ENCODE measurements at places on chromosomes 13 and 19. TPM values are rescaled to one million over a fixed set of nuclear protein-coding genes. Genes with fewer than 3 reads are reported as not detected.

DNA sequence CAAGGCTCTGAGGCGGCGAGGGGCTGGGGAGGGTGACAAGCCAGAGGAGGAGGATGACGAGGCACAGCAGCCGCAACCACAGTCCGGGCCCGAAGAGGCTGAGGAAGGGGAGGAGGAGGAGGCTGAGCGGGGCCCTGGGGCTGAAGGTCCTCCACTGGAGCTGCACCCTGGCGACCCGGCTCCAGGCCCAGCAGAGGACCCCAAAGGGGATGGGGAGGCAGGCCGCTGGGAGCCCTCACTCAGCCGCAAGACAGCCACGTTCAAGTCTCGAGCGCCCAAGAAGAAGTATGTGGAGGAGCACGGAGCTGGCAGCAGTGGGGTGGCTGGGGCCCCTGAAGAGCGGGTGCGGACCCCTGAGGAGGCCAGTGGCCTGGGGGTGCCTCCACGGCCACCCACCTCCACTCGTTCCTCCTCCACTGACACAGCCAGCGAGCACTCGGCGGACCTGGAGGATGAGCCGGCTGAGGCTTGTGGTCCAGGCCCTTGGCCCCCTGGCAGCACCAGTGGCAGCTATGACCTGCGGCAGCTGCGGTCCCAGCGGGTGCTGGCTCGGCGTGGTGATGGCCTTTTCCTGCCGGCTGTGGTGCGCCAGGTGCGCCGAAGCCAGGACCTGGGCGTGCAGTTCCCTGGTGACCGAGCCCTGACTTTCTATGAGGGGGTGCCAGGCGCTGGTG, 2.9 kb downstream of the CIC start:
- no peak for DNase-seq

DNA sequence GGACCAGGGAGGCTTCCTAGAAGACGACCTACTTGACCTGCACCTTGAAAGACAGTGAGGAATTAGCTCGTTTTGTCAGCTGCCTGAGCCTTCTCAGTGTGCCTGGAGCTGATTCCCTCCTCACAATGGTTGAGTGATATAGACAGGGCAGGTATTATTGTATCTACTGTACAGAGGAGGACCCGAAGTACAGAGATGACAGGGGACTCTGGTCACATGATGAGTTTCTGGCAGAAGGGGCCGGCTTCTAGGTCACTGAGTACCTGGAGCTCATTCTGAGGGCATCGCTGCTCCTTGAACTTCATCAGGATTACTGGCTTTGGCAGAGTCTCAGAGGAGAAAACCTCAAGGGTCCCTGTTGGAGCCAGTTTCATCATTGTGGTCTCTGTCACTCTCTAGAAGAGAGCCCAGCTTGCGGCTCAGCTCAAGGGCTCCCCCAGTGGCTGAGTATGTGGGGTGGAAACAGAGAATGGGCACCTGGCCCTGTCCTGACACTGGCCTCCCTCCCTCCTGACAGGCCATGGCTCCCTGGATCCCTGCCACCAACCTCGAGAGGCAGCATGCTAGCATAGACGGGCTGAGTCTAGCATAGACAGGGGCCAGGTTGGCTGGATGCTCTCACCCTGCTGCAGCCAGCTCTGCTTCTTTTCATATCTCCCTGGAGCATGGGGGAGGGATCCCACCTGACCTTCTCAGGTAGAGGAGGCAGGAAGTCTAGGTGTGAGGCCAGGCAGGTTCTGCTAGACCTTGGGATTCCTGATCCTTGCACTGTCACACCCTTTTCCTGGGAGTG, 38.7 kb downstream of the NFIX start:
- peak; percentile 86 for DNase-seq

DNA sequence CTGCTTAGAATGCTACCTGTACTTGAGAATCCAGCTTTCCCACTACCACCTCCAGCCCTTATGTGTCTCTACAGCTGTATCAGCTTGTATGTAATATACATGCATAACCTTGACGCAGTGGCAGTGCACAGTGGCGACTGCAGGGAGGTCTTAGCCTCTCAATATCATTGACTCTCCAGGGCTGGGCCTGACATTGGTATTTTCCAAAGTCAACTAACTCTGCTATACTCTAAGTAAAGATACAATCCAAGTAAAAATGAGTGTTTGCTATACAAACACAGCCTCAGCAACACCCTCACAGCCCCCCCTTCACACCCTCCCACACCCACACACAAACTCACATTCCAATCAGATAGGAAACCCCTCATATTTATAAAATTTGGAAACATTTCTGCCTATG, 6.7 kb upstream of the UBL3 start:
- DNase-seq: no peak

- no peak for DNase-seq
Measured at GRCh38 chr13:98549006-98549727, 27.7 kb downstream of the STK24 start.

DNA sequence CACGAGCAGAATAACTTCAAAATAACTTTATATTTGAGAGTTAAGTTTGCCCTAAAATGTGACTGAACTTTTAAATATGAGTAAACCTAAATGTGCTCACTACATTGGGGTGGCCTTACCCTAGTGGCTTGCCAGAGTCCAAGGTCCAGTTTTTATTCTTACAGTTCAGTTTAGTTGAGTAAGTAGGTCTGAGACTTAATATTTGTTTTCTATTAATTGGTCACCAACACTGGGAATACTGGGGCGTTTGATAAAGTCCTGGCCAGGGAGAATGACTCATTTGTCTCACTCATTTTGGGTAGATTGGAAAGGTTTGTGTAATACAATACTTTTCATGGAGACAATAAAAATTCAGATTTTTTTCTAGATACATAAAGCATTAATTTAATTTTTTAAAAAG, 127.8 kb upstream of the SPATA13 start:
- DNase-seq: no peak

GRCh38 chr13:38970380-38971051, 20.1 kb downstream of the STOML3 start:
- no peak for DNase-seq

DNA sequence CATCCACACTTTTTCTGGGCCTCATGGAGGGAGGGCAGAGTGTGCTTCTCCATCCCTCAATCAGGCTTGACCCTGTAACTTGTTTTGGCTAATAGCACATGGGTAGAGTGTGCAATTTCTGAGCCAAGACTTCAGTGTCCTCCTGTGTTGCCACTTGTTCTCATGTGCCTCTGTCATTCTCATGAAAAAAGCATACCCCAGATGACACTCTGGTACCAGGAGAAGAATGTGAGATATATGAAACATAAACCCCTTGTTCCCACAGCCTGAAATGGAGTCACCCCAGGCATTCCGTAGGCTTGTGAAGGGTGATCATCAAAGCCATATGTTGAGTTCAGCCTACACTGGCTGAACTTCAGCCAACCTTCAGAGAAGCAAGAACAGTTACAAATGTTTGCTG, 239.2 kb upstream of the MIR17HG start:
- no peak for DNase-seq

GRCh38 chr19:28363254-28363653, 849.7 kb downstream of the UQCRFS1 start:
- DNase-seq: no peak

GRCh38 chr13:76481738-76482137, 404.5 kb downstream of the KCTD12 start:
- no peak for DNase-seq

GRCh38 chr19:2888731-2889224, 11.9 kb upstream of the ZNF57 start:
- DNase-seq: no peak

- DNase-seq: no peak
Measured at GRCh38 chr13:112679932-112680677, 9.7 kb upstream of the ATP11A start.

DNA sequence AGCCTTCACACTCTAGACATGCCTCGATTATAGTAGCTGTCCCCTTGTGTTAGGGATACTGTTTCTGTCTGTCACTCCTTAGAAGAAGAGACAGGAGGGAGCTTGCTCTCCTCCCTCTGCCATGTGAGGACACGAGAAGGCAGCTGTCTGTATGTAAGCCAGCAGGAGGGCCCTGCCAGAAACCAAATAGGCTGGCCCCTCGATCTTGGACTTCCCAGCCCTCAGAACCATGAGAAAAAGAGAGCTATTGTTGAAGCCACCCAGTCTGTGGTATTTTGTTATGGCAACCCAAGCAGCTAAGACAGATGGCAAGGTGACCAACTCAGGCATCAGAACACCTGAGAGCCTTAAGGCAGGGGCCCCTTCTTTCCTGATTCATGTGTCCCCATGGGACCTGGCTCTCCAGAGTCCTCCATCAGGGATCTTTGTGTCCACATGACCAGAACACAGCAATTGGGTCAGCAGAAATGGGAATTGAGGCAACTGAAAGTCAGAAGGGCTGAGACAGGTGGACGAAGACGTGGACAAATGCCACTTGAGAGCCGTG, 65.6 kb upstream of the NPAS1 start:
- no peak for DNase-seq

DNA sequence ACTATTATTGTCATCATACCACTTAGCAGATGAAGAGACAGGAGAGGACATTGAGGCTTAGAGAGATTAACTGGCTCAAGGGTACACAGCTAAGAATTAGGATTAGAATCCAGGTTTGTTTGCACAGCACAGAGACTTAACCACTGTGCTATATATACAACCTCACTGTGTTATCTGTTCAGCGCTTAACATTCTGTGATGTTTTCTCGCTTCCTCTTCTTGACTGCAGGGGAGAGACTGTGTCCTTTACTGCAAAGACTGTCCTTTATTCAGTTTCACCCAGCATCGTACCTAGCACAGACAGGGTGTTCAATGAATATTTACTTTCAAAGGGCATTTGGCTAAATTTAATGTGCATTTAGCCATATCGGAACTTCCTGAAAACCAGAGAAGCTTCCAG, 54.9 kb upstream of the PCDH8 start:
- no peak for DNase-seq

DNA sequence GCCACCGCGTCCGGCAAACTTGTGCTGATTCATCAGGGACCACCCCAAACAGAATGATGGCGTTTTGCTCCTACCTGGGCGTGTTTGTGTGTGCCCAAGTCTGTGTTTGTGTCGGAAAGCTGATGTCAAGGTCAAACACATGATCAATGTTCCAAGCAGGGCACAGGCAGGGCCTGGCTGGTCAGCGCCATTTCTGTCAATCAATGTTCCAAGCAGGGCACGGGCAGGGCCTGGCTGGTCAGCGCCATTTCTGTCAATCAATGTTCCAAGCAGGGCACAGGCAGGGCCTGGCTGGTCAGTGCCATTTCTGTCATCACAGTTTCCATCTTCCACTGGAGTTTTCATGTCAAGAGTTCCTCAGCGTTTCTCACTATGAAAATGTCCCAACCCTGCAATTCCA, 14.9 kb upstream of the GRTP1 start:
- DNase-seq: no peak

- peak; percentile 28 for DNase-seq
Measured at GRCh38 chr19:30406220-30407067, 34.3 kb downstream of the ZNF536 start.

GRCh38 chr13:74046431-74046830, 87.8 kb downstream of the KLF12 start:
- no peak for DNase-seq

DNA sequence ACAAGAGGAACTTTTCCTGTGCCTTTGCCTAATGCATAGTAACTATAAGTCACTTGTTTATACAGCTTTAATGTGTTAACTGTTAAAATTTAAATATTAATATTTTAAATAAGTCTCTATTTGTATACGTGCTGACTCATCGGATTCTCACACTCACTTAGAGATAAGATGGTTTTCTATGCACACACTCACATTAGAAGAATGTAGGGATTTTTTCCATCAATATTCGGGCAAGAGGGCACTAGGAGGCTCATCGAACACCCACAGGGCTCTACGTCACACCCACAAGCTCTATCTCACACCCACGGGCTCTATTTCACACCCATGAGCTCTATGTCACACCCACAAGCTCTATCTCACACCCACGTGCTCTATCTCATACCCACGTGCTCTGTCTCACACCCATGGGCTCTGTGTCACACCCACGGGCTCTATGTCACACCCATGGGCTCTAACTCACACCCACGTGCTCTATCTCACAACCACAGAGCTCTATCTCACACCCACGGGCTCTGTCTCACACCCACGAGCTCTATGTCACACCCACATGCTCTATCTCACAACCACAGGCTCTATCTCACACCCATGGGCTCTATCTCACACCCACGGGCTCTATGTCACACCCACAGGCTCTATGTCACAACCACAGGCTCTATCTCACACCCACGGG, 73.4 kb downstream of the COL4A2 start:
- no peak for DNase-seq

DNA sequence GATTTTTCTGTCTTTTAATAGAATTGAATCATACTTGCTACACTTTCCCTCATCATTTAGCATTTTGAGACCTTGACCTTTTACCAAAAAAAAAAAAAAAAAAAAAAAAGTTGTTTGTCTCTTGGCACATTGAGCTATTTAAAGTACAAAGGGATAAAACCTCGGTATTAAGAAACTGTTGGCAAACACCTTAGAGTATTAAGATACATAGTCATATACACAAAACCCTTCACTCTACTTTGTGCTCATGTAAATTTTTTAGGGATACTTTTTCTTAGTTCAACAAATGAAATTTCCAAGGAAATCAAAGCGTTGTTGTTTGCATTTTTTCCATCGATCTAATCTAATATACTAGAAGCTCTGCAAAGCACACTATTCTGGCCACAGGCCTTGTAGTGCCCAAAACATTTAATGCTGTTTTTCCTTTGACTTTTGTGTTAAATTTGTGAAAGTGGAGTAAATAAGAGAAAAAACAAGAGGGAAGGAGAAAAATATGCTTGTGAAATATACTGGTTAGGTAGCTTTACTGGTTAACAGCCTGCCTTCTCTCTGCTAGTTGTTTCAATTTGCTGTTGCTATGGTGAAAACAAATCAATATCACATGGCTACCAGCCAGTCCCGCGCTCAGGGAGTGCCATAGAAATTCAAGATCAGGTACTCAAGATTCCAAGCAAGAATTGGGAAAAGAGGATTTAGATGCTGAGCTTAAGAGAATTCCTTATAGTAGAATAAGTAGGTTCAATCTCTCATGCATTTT, 2.6 kb downstream of the MBNL2 start:
- DNase-seq: no peak

The ARGLU1 gene
- 29.0 TPM for total RNA-seq

The NXNL1 gene
- total RNA-seq: 0.33 TPM

The AKAP8L gene
- 74.5 TPM for total RNA-seq

The ZNF682 gene
- total RNA-seq: 6.4 TPM

The LMTK3 gene
- total RNA-seq: 1.1 TPM

The HS6ST3 gene
- 2.0 TPM for total RNA-seq

The ETHE1 gene
- total RNA-seq: 14.6 TPM

The ZNF85 gene
- total RNA-seq: 2.3 TPM

The ZNF780A gene
- total RNA-seq: 10.3 TPM

The NLRP11 gene
- total RNA-seq: not detected

The RDH8 gene
- total RNA-seq: not detected

The SPACA4 gene
- not detected for total RNA-seq

The SIGLEC11 gene
- total RNA-seq: 0.55 TPM
